ENCODE measurements at places on chromosomes 13 and 19. TPM values are rescaled to one million over a fixed set of nuclear protein-coding genes. Genes with fewer than 3 reads are reported as not detected.

The FPR3 gene
- 5.0 TPM for total RNA-seq

The ZSCAN5C gene
- total RNA-seq = not detected

The DGKH gene
- 5.2 TPM for total RNA-seq

The ZNF112 gene
- total RNA-seq = 5.4 TPM

DNA sequence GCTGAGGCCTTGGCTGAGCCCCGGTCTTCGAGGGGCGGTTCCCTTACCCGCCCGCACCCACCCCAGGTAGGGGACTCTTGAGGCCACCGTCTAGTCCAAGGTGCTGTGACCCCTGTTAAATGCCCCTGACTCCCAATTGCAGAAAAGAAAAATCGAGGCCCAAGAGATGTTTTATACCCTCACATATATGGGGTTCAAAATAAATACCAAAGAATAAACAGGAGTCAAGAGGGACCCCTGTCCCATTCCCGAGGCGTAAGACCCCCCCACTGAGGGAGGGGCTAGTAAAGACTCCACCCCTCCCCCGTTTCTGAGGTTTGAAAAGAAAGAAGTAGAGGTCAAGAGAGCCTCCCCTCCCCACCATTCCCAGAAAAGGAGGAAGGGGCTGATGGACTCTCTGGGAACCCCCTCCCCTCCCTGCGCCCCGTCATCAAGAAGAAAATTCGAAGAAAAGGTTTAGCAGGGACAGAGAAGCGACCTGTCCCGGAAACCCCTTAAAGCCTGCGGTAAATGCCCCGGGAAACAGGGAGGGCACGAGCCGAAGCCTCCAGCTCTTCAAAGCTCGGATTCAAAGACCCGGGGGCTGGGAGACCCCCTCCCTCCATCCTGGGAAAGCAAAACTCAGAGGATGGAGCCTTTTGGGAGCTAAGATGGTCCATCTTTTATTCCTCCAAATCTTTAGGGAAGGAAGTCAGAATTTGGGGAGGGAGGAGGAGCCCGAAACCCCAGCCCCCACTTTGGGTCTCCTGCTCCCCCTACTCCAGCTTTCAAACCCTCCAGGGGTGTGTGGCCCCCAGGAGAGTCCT, 755 bp upstream of the RAB3A start:
- DNase-seq = no peak

GRCh38 chr13:110397436-110398115, 90.5 kb downstream of the COL4A2 start:
- DNase-seq = no peak

GRCh38 chr19:13795595-13796300, 505 bp downstream of the ZSWIM4 start:
- no peak for DNase-seq

DNA sequence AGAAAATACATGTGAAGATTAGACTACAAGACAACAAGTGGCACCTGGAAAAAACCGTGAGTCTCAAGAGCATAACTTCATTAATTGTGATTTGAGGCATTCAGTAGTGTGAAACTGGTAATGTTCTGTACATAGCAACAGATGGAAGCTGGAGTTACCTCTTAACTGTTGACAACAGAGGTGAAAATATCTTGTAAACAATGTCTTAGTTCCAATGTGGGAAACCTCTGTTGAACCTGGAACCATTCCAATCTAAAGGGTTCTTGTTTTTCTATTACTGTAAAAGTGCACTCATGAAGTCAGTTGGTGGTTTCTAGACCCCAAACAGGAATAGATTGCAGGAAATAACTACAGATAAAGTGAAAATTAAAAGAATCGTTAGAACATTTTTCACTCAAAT, 728.4 kb downstream of the SLITRK1 start:
- DNase-seq = no peak

DNA sequence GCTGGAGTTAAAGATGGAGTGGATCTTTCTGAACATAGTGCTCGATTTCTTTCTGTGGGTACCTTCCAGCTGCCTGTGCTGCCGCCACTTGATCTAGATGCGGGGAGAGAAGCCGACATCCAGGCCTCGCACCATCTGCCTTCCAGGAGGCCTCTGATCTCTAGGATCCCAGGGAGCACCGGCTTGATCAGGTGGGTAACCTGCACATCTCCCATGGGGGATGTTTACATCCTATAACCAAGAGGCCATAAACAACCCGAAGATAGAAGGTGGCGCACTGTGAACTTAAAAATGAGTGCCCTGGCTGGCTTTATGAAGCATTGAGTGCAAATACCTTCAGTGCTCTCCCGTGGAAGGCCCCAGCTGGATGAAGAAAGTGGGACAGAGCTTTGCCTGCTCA, at the start of gene C13orf42:
Gene C13orf42 (minus strand): TSS at position 101 of the 400 bp plus-strand sequence. CDS start 65 bp downstream, at position 36.
- no peak for DNase-seq

DNA sequence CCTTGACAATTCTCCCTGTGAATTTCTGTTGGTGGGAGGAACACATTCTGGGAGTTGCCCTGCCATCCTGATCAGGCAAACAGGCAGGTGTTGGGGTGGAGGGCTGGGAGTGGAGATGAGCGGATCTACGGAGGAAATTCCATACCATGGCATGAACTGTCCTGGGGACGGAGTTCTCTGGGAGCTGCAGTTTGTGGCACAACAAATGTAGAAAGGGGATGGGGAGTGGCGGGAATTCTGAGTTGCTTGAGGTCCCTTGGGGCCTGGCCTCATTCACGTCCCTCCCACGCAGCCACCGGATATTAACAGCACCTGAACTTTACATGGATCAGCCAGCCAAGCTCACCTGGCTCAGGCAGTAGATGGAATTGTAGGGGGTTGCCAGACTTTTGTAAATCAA, 70.0 kb downstream of the CHST8 start:
- DNase-seq = no peak

- DNase-seq = no peak
These were observed 27.4 kb upstream of the DCLK1 start for GRCh38 chr13:36158611-36159010.

GRCh38 chr19:9500796-9501195, 2.4 kb upstream of the ZNF560 start:
- DNase-seq = no peak

- DNase-seq = no peak
These were observed 361.6 kb downstream of the COG6 start for GRCh38 chr13:40016953-40017660.

GRCh38 chr19:40613690-40614621, 12.8 kb downstream of the LTBP4 start:
- DNase-seq = peak; percentile 87

GRCh38 chr19:15298847-15299567, 33.3 kb downstream of the BRD4 start:
- DNase-seq = no peak
